ENCODE measurements at places on chromosomes 7 and 10. TPM values are rescaled to one million over a fixed set of nuclear protein-coding genes. Genes with fewer than 3 reads are reported as not detected.

Gene SPACDR
- 0.68 TPM for polyA plus RNA-seq

Gene SFR1
- polyA plus RNA-seq: 2.9 TPM

DNA sequence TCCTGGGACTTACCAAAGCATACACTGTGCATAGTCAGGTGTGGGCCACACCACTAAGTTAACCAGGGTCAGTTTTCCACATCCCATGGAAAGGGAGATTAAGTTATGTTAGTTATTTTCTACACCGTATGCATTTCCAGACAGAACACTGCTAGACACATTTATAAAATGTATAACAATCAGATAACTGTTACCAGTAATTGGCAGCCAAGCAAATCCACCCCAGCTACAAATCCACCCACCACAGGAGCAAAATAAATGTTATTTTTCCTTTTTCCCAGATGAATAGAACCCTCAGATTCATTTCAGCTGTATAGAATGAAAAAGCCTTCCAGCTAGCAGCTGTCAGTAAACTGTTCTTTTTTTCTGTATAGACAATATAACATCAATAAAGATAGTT, 256.9 kb upstream of the FZD1 start:
- DNase-seq: no peak

DNA sequence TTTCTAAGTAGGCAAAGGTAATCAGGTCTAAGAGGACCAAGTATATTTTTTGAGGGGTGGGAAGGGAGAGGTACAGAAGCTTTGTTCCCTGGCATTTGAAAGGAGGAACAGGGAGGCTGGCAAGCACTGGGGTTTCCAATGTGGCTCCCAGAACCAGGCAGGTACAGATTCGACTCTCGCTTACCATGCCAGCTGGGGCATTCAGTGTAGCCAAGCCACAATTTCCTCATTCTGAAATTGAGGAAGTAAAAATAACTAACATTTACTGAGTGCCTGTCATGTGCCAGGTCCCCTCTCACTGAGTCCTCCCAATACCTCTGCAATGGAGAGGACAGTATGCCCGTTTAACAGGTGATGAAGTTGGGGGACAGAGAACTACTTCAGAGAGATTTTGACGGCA, 45.9 kb upstream of the BET1 start:
- no peak for DNase-seq

Gene HDAC9
- polyA plus RNA-seq: 4.8 TPM

DNA sequence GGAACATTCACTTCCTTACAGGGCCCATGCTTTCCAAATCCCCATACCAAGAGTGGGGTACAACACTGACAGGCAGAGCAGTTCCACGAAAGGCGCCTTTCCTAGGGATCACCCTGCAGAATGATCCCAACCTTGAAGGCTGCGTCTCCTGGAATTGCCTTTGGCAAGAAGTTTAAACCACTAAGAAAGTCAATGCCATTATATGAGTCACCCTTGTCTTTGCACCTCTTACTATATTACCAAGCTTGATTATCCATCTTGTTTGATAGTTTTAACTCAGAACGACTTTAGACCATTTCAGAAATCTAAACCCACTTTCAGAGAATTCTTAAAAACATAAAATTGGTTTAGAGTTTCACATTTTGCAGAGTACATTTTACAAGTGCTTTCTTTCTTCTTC, 282.1 kb downstream of the ARHGAP12 start:
- no peak for DNase-seq

DNA sequence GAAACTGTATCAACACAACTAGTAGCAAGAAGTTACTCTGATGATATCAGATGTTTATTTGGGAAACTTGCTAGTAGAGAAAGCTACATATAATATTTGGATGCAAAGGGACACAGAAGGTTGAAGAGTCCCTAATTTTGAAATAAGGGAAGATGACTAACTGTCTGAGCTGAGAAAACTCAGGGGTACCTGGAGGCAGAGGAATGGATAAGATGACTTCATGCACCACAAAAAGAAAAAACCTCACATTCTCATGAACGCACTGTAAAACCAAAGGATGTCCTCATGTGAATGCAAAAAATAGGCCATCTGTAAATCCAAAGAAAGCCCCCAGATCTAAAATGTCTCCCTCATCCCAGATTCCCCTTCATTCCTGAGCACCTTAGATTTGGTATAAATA, 29.3 kb downstream of the PRSS2 start:
- no peak for DNase-seq

GRCh38 chr7:133828906-133829305, 298.2 kb upstream of the LRGUK start:
- no peak for DNase-seq

DNA sequence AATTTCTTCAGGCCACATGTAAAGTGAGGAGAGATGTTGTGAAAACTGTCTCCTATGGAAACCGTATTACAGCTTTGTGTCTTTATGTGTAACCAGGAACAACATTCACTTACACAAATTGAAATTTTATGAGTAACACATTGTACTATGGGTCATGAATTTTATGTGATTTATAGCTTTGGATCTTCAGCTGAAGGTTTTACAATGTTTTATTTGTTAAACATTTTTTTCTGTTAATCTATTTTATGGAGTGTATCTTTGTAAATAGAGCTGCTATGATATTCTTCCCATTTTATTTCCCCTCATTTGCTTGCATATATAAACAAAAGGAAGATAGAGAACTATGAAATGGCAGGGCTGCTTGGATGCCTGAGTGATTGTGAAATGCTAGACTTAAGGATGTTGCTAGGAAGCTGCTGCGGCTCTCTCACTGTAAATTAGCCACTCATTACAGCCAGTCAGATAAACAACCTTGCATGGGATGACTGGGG, 104.5 kb upstream of the PCLO start:
- no peak for DNase-seq

DNA sequence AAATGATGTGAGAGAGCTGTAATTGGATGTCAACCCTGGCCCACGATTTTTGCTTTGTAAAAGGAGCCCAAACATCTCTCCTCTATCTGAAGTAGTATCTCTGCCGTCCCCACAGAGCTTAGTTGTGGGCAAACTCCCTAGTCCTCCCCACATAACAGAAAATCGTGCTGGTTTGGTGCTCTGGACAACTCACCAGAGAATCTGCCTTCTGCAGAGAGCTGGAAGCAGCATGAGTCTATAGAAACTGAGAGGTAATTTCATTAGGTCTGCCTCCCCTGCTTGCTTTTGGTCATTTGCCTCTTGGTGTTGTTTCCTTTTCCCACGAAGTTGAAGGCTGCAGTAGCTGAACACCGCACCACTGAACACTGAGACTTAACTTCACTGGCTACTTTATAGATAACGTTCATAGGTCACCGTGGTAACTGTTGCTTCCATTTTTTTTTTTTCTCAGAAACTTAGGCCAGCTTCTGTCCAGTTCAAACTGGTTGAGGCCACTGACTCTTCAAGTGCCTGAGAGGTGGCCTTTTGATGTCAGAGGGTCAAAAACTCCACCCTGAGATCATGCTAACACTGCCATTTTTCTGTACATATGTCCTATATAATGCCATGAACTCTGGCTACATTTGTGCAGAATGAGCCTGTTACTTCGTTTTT, 3.3 kb upstream of the CDCA7L start:
- no peak for DNase-seq

- no peak for DNase-seq
These were observed 110.0 kb downstream of the SPAG6 start for GRCh38 chr10:22455068-22455857.

Gene AGR3
- polyA plus RNA-seq: 19.2 TPM

GRCh38 chr7:156603629-156604028, 36.9 kb upstream of the RNF32 start:
- no peak for DNase-seq

- no peak for DNase-seq
These were observed 95.4 kb upstream of the AFAP1L2 start for GRCh38 chr10:114499630-114500190.

GRCh38 chr7:47233996-47234395, 347.9 kb downstream of the TNS3 start:
- DNase-seq: no peak

DNA sequence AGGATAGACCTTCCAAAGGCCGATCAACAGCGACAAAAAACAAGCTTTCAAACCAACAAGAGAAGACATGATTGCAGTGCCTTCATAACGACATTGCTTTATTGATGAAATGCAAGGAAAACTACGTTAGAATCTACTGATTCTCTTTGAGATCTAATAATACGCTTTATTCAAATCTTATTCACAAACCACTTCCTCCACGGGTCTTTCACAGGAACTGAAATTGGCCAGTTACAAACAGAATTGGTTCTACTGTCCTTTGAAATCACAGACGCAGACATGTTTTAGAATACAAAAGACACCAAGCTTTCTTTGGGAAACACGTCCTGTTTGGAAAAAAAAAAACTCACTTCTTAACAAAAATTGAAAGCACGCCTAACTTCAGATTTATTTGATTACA, 74.7 kb upstream of the SEPHS1 start:
- DNase-seq: no peak

DNA sequence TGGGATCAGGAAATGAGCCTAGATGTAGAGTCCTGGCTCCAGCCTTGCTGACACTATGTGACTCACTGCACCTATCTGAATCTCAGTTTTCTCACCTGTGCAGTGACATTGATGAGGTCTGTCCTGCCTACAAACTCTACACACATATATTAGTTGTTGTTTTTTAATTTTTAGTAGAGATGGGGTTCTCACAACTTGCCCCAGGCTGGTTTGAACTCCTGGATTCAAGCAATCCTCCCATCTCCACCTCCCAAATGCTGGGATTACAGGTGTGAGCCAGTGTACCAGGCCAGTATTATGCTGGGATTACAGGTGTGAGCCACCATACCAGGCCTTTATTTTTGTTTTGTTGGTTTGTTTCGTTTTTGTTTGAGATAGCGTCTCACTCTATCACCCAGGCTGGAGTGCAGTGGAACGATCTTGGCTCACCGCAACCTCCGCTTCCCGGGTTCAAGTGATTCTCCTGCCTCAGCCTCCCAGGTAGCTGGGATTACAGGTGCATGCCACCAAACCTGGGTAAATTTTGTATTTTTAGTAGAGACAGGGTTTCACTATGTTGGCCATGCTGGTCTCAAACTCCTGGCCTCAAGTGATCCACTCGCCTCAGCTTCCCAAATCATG, 11.8 kb upstream of the DDIT4 start:
- no peak for DNase-seq

GRCh38 chr10:128871671-128872231, 595.3 kb upstream of the MGMT start:
- no peak for DNase-seq

- peak; percentile 52 for DNase-seq
These were observed 107.5 kb upstream of the NPS start for GRCh38 chr10:127441350-127442219.

- DNase-seq: no peak
These were observed 8.0 kb downstream of the SLC18A2 start for GRCh38 chr10:117248750-117249465.

Gene CACNB2
- polyA plus RNA-seq: 9.6 TPM

Gene CDK14
- polyA plus RNA-seq: 4.5 TPM

- no peak for DNase-seq
These were observed 109.0 kb upstream of the ELMO1 start for GRCh38 chr7:37557571-37558209.

Gene AGK
- 5.6 TPM for polyA plus RNA-seq

DNA sequence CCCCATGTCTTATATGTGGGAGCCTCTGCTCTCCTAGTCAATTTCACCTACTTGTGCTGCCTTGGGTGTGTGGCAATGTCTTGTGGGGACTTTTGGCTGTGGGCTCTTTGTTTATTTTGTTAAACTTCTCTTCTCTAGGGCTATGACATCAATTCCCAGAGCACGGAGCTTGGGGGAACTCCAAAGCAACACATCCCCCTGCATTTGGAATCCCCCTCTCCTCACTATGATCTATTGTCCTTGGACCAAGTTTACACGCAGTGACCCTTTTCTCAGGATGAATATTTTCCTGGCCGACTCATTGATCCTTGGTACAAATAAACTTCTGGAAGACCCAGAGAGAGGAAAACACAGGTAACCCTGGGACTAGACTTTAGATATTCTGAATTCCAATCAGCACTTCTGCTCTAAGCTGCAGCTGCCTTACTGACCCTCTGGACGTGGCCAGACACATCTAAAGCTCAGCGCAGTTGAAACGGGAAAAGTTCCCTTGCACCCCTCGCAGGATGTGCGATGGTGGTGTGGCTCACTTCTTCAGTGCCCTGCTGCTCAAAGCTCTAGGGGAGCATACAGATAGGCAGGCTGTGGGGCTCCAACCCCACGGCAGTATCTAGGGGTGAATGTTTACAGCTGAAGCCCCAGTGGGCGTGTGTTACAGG, 110.8 kb downstream of the TMEM178B start:
- DNase-seq: no peak

GRCh38 chr10:28761084-28761846, 83.9 kb downstream of the BAMBI start:
- DNase-seq: no peak

GRCh38 chr10:95796504-95796903, 40.5 kb downstream of the ENTPD1 start:
- no peak for DNase-seq

DNA sequence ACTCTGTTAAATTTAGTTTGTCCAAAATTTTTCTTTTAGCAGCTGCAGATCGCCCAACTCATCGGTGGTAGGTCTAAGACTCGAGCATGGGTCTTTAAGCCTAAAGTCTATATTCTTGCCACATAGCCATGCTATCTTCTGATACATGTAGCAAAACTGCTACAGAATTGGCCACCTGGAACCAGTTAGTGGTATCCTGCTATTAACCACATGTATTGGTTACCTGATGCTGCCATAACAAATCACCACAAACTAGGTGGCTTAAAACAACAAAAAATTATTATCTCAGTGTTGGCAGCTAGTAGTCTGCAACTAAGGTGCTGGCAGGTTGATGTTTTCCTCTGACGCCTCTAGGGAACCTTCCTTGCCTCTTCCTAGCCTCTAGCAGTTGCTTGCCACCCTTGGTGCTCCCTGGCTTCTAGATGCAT, 96.7 kb upstream of the PIK3CG start:
- no peak for DNase-seq

DNA sequence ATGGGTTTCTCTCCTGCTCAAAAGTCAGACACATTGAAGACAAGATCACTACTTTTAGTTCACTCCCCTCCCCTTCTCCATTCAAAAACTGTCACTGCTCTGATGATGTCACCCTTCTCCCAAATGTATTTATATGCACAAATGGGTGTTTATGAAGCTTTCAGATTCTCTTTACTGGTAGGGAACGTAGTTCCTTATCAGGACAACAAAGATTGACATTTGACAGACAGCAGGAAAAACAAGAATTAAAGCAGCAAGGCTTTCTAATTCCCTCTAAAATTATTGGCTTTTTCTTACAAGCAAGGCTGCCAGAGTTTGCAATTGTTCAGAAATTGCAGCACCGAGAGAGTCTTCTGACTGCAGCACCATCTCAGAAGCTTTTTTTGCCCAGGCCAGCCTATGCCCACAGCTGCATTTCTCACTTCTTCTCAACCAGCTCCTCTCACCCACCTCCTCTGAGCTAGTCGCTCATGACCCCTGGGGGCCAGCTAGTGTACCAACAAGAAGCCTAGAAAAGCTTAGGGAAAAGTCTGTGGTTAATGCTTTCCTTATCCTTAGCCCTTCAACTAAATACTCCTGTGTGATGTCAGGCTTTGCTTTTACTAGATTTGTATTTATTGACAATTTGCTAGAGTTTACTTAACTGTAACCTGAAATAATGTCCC, 265.1 kb downstream of the HTR7 start:
- no peak for DNase-seq

All from pancreas (tissue), 10 donors.